Ureter (tissue), 1 donor: ENCODE measurements at places on chromosomes 11 and 22.

DNA sequence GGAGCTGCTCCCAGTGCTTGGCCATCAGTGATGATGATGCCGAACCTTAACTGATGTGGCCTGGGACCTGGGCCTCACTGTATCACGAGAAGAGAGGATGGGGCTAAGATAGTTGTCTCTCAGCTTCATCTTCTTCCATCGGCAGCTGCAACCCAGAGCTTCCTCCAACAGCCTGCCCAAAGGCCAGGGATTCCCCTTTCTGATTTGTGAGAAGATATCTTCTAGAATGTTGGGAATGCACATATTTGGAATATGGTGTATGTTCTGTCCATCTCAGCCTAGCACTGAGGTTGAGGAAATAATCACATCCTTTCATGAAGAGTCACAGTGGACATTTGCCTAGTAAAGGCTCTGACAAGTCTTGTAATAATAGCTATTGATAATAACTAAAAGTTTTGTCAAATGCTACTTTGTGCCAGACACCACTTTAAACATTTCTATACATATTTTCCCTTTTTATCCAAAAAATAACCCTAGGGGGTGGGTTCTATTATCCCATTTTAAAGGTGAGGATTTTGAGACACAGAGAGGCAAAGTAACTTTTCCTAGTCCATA, 73.1 kb downstream of the COMMD9 start:
- no peak for DNase-seq

GRCh38 chr11:33543823-33544222, 156.8 kb downstream of the C11orf91 start:
- no peak for DNase-seq

DNA sequence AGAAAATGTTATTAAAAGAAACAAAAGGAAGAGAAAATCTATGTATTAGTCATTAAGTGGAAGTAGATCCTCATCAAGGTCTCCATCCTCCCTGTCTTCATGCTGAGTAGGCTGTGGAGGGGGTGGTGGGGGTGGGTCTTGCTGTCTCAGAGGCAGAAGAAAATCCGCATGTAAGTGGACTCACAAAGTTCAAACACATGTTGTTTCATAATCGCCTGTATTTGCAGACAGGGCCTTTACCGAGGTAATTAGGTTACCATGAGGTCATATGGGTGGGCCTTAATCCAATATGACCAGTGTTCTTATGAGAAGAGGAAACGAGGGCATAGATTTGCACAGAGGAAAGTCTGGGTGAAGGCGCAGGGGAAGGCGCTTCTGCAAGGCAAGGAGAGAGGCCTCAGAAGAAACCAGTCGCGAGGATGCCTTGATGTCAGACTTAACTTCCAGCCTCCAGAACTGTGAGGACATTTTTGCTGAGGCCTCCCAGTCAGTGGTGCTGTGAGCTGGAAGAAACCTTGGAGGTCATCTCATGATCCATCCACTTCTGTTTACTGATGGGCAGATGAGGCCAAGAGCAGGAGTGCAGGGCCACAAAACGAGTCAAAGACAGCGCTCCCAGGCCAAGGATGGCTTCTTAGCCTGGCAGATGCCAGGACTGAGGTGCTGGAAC, 49.3 kb upstream of the THY1 start:
- DNase-seq, result peak; percentile 20

DNA sequence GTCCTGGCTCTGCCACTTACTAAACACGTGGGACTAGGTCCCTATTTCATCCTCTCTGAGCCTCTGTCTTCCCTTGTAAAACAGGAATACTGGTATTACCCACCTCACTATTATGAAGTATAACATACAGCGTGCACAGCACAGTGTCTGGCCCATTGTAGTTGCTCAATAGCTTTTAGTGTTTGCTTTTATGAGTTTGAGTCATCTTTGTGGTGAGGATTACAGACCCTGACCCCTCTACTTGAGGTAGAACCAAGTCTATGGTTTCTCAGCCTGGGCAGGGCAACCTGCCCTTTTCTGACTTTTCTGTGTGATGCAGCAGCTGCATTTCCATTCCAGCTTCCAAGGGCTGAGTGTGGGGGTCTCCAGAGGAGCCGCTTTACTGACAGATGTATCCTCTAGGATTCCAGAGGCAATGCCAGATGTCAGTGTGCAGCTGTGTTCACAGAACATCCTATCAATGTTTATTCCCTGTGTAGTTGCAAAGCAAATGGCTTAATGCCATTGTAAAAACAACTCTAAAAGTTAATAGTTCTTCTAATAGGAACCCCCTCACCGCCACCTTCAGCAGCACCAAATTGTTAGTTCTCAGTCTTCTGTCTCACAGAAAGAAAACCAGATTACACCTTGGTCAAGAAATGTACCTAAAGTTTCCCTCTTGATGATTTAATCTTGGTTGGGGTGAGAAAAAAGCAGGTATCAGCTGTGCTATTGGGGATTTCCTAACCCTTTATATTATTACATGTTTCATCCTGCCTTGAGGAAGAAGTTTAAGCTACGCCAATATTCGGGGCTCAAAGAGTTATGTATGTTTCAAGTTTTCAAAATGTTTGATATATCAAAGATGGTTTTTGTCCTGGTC, 16.8 kb downstream of the PRR5L start:
- DNase-seq, result no peak

DNA sequence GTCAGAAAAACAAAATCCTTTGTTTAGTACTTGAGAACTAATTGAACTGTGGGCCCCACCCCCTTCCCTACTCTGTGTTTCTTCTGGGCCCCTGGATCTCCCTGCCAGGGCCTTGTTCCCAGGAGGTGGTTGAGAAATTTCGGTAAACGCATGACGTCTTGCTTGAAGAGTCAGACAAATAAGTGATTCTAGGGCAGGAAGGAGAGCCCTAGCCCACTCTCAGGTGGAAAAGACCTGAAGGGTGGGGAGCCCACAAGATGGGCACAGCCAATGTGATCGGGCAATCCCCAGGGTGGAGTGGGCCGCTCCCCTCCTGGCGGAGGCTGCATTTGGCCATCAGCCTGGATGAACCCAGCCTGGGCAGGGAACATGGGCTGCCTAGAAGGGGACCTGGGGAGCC, 16.8 kb upstream of the P2RY2 start:
- DNase-seq, result no peak
